ENCODE measurements at places on chromosomes 4 and X. TPM values are rescaled to one million over a fixed set of nuclear protein-coding genes. Genes with fewer than 3 reads are reported as not detected.

GRCh38 chr4:150322646-150323045 lies 244.4 kb downstream of the DCLK2 start:
- no peak overlapping the region for H3K27ac ChIP-seq
- H3K4me1 ChIP-seq, result no peaks in the 10 kb centered on the region
- no peak overlapping the region for H3K4me3 ChIP-seq
- H3K36me3 ChIP-seq, result no peaks in the 10 kb centered on the region

GRCh38 chr4:8115916-8116315 lies 42.7 kb downstream of the ABLIM2 start:
- no peaks in the 10 kb centered on the region for H3K27me3 ChIP-seq
- DNase-seq, result no peak
- H3K27ac ChIP-seq, result no peak overlapping the region
- H3K4me1 ChIP-seq, result no peaks in the 10 kb centered on the region

Gene MAGEE2
- not detected for polyA plus RNA-seq

Gene KDR
- not detected for polyA plus RNA-seq

Gene MAPK10
- not detected for polyA plus RNA-seq

- no peak overlapping the region for H3K27ac ChIP-seq
- no peak overlapping the region for H3K4me3 ChIP-seq
- peaks cover 4% of the 10 kb centered on the region for H3K27me3 ChIP-seq
Observed at GRCh38 chr4:169986369-169986768, 39.8 kb downstream of the MFAP3L start.

GRCh38 chr4:155802190-155802959 lies 43.6 kb downstream of the GUCY1B1 start:
- H3K27me3 ChIP-seq, result no peaks in the 10 kb centered on the region
- no peaks in the 10 kb centered on the region for H3K36me3 ChIP-seq
- H3K4me3 ChIP-seq, result no peak overlapping the region
- no peak for DNase-seq
- H3K27ac ChIP-seq, result no peak overlapping the region
